Left renal pelvis (tissue), 4 donors: ENCODE measurements at places on chromosomes 11 and 22. TPM values are rescaled to one million over a fixed set of nuclear protein-coding genes. Genes with fewer than 3 reads are reported as not detected.

- DNase-seq, result no peak
Measured at GRCh38 chr11:76237914-76238313, 31.6 kb upstream of the WNT11 start.

GRCh38 chr11:44774731-44775130 is 48.0 kb downstream of the TSPAN18 start:
- no peak for DNase-seq

The C22orf15 gene
- 3.1 TPM for polyA plus RNA-seq

DNA sequence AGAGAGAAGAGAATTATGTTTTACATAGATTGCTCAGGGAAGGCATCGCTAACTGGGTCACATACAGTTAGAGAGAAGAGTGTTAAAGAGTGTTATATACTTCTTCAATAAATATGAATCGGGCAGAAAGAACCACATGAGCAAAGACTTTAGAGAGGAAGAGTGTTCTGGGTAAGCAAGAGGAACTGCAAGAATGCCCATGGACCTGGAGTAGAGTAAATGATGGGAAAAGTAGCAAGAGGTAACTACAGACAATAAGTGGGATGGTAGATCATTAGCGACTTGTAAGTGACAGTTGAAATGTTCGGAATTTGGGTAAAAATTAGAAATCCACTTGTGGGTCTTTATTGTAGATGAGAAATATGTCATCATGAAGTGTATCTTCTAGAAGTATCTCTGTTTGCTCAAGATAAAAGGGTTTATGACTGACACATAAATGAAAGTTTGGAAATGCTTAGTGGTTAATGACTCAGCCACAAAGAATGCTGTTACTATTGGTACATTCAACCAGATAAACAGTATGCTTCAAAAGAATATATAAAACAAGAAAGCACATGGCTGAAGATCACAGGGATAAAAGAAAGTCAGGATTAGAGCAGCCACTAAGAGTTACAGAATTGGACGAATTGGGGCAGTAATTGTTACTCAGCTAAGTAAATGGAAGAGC is 229.3 kb downstream of the CASP12 start:
- no peak for DNase-seq

The C11orf42 gene
- polyA plus RNA-seq, result 0.86 TPM
